ENCODE measurements at places on chromosomes 7 and 10.

DNA sequence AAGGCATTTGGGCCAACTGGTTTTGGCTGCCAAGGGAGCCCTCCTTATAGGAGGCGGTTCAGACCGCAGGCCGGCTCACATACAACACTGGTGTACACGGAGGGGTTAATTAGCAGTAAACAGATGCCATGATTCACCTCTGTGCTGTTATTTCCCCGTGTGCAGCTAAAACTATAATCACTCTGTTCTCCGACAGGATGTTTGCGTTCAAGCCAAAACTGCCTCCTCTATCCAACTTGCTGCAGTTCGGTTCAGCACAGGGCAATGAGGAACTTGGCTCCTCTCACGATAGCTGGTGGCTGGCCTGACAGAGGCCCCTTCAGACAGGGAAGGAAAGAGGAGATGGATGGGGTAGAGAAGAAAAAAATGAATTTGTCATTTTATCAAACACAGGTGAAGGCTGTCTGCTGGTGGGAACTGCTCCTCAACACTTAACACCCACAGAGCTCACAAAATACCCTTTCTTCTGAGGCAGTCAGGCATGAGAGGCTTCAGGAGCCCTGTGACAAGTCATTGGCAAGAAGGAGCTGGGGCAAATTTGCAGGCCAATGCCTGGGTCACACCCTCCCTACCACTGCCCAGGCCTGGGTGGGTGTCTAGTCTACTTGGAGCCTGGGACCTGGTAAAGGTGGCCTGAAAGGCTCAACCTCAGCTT, 24.0 kb downstream of the KCNMA1 start:
- DNase-seq = no peak

DNA sequence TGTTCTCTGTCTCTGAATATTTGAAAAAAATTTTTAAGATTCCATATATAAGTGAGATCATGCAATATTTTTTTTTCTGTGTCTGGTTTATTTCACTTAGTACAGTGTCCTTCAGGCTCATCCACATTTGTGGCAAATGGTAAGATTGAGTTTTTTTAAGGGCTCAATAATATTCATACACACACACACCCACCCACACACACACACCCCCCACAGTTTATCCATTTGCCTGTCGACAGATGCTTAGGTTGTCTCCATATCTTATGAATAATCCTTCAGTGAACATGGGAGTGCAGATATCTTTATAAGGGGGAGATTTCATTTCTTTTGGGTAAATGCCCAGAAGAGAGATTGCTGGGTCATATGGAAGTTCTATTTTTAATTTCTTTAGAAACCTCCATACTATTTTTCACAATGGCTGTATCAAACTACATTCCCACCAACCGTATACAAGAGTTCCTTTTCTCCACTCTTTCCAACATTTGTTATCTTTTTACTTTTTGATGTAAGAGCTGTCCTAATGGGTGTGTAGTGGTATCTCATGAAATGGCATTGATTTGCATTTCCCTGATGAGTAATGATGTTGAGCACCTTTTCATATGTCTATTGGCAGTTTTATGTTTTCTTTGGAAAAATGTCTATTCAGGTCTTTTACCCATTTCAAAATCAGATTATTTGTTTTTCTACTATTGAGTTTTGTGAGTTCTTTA, 35.0 kb downstream of the AUTS2 start:
- DNase-seq = no peak

DNA sequence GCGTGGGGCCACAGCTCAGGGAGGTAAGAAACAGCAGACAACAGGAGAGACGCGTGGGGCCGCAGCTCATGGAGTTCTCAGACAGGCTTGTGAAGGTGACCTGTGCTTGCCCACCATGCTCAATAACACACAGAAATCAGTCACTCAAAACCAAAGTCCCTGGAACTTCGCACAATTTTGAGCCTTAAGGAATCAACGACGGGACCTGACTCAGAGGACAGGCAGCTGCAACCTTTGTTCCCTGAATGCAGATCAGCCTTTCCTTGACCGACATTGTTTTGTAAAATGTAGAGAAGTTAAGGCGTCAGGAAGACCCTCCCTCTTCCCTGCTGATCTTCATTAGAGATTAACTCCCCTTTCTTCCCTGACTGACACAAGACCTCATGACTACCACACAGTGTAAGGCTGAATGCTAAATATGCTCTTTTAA, 8.5 kb upstream of the KNDC1 start:
- no peak for DNase-seq

- DNase-seq = no peak
These were observed 9.3 kb downstream of the CDC14C start for GRCh38 chr7:48933549-48934085.

DNA sequence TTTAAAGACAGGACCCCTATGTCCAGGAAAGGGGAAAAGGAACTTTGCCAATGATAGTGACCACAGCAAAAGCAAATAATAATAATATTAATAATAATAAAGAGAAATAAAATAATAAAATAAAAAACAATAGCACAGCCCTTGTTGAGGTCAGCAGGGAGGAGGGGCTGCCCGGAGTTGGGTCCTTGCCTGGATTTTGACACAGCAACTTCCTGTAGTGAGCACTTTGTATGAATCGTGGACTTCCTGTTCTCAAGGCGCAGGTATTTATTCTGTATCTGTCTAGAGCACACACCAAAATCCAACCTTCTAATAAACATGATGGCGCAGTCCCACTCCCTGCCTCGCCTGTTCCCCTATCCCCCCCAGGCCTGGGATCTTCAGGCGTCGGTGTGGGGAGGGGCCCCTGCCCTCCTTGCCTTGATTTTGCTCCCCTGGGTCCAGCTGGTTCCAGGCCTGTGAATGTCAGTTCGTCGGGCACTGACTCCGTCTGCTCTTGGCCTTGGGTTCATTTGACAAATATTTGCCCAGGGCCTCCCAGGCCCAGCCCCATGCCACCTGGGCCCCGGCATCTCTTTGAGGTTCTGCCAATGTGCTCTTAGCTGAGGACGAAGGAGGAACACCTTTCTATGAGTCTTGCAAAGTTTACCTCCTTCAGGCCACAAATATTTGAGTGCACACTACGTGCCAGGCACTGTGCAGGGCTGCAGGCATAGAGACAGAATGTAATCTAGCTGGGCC, 13.9 kb downstream of the TRIM8 start:
- no peak for DNase-seq

GRCh38 chr7:39399986-39400385, 166.2 kb upstream of the YAE1 start:
- no peak for DNase-seq

DNA sequence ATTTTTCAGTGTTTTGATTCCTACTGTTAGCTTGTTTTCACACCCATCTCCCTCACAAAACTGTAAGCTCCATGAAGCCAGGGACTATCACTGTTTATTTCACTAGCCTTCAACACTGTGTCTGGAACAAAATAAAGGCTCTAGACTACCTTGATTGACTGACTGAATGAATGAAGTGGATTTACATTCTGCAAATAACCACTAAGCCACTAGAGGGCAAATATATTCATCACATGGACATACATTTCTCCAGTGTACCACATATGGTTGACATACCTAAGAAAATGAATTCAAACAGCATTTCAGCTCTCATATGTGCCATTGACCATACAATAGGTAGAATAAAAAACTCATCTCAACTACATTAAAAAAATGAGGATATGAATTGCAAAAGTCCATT, 185.9 kb downstream of the RAB11FIP2 start:
- DNase-seq = no peak

DNA sequence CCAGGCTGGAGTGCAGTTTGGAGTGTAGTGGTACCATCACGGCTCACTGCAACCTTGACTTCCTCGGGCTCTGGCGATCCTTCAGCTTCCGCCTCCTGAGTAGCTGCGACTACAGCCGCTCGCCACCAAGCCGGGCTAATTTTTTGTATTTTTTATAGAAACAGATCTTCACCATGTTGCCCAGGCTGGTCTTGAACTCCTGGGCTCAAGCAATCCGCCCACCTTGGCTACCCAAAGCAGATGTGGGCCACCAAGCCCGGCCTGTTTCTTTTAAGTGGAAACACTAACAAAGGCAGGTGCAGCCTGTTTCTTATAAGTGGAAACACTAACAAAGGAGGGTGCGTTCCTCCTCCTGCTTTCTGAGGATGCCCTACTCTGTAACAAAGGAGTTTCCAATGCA, 18.2 kb downstream of the PRF1 start:
- no peak for DNase-seq

GRCh38 chr7:156898938-156899337, 6.0 kb upstream of the LMBR1 start:
- no peak for DNase-seq

DNA sequence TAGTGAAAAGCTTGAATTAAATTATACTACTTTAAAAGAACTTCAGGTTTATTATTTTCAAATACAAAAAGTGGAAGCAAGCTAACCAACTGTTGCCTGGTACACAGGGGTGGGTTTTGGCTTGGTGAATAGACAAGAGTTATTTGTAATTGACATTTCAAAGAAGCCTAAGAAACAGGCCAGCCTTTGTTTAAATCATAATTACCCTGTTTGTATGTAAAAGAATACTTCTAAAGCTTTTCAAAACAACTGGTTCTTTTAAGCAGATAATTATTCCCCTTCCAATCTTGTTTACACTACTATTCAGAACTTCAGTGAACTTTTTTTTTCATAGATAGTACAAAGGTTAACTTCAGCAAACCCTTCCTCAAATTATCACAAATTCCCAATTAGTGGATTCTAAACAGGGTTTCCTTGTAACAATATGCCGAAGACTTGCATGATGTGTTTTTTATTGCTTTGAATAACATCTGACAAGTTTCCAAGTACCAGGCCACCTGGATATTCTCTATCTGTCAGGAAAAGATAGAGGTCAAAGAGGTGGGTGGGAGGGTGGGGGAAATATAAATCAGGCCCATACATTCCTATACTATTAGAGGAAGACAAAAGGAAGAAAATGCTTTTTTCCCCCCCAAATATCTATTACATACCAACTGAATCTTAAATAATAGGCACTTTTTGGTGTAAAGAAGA, 20.4 kb downstream of the SSMEM1 start:
- DNase-seq = no peak

DNA sequence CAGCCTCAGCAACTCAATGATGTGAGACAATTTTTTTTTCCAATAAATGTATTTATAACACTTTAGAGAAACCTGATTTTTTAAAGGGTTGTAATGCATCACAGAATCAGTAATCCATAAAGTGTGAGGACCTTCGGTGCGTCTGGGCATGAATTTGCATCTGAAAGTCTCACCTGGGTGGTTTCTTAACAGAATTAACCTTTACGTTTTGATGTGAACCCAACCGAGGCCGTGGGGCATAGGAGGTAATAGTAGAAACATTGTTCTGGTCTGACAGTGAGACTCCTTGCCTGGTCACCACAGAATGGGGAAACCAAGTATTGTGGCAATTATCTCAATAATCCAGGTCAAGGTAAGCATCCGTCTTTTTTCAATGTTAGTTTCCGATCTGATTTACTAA, 114.6 kb downstream of the PRKCQ start:
- DNase-seq = no peak

GRCh38 chr10:123301077-123301857, 147.1 kb downstream of the BUB3 start:
- DNase-seq = no peak

GRCh38 chr10:131004276-131004675, 307.2 kb downstream of the TCERG1L start:
- DNase-seq = no peak

GRCh38 chr7:120760050-120760449, 97.9 kb downstream of the TSPAN12 start:
- DNase-seq = no peak

GRCh38 chr10:124342821-124343170, 75.9 kb downstream of the OAT start:
- no peak for DNase-seq

DNA sequence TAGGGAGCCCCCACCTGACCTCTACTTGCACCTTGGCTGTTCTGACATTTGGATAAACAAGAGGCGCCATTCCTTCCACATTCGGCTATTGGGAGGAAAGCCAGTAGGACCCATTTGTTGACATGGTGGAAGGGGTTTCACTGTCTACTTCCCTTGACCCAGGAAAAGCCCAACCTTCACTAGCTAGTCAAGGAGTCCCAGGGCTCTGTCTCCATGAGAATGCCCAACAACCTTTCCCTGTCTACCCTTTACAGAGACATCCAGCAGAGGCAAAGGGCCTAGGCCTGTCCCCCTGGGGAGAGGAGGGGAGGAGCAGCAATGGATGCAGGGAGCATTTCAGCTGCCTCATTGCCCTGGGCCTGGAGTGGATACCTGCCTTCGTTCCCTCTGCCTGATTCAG, 136.1 kb downstream of the NEURL1 start:
- no peak for DNase-seq

DNA sequence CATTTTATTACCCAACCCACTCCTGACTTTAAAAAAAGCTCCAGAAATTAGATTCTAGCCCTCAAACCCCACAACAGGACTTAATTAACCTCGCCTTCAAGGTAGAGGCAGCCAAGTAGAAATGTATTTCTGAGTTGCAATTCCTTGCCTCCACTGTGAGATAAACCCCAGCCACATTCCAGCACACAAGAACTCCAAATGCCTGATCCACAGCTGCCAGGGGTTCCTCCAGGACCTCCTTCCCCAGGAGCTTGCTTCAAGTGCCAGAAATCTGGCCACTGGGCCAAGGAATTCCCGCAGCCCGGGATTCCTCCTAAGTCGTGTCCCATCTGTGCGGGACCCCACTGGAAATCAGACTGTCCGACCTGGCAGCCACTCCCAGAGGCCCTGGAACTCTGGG, 25.9 kb upstream of the ARL4A start:
- DNase-seq = no peak

GRCh38 chr10:66996996-66997395, 71.2 kb downstream of the LRRTM3 start:
- no peak for DNase-seq

GRCh38 chr10:132517951-132518521, 19.6 kb upstream of the INPP5A start:
- DNase-seq = no peak

GRCh38 chr7:374706-375311, 84.8 kb downstream of the FOXL3 start:
- no peak for DNase-seq

DNA sequence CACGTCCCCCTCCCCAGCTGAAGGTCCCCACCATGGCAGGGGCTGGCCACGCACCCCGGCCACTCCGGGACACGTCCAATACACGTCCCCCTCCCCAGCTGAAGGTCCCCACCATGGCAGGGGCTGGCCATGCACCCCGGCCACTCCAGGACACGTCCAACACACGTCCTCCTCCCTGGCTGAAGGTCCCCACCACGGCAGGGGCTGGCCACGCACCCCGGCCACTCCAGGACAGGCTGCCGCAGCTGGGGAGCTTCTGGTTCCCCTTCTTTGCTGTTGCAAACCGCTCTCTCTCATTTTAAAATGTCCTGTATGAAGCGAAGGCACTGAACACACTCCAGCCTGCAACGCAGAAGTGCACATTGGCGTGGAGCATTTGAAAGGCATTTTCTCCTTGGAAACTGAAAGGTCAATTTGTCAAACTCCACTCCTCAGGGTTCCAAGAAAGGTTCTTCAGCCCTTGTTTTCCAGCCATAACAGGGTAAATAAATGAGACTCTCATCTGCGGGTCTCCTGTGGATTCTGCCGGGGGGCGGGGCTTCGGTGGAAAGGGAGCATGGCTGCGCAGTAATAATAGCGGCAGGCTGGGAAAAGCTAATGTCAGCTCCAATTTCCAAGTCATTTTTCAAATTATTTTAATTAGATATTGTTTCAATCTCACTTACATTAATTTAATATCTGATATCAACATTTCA, 580.3 kb downstream of the DNAJB6 start:
- no peak for DNase-seq

- DNase-seq = no peak
These were observed 72.9 kb upstream of the TMEM248 start for GRCh38 chr7:66847879-66848790.

- no peak for DNase-seq
These were observed 33.3 kb downstream of the A1CF start for GRCh38 chr10:50851884-50852671.

GRCh38 chr7:55441002-55441401, 75.9 kb downstream of the LANCL2 start:
- DNase-seq = no peak
